ENCODE measurements at places on chromosomes 1 and 21.

DNA sequence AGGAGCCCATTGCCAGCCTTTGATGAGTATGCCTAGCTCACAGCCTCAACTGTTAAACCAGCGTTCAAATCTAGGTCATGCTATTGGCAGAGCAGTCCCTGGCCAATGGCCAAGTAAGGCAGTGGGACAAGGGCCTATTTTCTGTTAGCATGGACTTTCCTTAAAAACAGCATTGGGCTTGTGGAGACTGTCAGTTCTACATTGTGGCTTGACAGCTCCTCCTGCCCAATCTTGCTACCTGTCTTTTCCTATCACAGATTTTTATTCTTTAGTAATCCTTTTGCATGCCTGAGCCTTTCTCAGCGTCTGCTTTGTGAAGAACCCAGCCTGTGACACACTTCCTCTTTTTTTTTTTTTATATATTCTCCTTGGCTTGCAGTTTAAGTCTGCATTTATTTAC lies 56.4 kb downstream of the DIP2A start:
- DNase-seq, result no peak

GRCh38 chr1:206606867-206607266 lies 5.4 kb downstream of the EIF2D start:
- DNase-seq, result no peak

GRCh38 chr1:100708476-100709062 lies 11.0 kb upstream of the VCAM1 start:
- no peak for DNase-seq

GRCh38 chr1:53524428-53525375 lies 65.5 kb downstream of the DMRTB1 start:
- DNase-seq, result no peak
